ENCODE measurements at places on chromosomes 3 and 15.

DNA sequence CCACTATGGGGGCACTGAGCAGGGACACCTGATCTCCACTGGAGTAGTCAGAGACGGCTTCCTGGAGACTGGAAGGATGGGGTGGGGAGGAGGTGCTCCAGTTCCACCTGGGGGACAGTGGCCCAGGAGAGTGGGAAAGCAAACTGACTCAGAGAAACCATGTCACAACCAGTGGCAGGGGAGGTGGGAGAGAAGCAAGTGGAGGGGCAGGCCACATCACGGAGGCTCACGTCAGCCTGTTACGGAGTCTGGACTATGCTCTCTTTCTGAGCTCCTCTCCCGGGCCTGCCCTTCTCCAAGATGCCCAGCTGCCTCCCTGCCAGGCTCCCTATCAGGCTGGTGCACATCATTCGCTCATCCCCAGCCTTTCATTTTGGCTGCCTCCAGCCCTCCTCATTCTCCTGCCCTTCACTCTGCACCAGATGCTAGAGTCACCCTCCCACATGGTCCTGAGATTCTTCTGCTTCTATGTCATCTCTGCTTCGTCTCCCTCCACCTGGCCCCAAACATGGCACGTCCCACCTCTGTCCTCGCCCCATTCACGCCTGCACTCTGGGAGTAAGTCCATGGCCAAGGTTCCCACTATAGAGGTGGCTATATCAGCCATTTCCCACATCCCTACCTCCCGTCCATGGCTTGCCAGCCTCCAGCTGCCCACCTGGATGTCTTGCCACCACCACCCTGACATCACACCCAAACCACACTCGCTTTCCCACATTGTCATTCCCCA, 100.3 kb downstream of the ADCY5 start:
- DNase-seq = no peak

GRCh38 chr15:87929841-87930240, 326.7 kb downstream of the NTRK3 start:
- no peak for DNase-seq

GRCh38 chr3:59937201-59937600, 887.4 kb upstream of the CFAP20DC start:
- DNase-seq = no peak

GRCh38 chr3:187208159-187208558, 10.9 kb downstream of the RTP1 start:
- DNase-seq = no peak

GRCh38 chr3:42979044-42979972, at the start of gene GASK1A:
Gene GASK1A (plus strand): TSS chr3:42979311. CDS start chr3:42979643, 332 bp downstream.
- DNase-seq = no peak

DNA sequence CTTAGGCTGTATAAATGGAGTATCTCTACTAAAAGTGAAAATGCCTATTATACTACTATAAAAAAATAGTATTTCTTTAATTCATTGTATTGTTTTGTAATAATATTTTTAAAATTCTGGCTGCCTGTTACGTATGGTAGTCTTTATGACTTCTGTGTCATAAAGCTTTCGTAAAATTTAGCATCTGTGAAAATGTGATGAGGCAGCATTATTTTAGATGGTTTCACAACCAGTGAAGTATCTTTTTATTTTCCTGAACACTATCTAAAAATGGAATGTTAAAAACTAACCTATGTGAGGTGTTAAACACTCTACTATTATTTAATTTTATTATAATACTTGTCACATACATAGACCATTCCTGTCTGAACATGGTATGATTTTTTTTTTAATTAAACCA, 46.2 kb downstream of the LRCH3 start:
- DNase-seq = no peak

DNA sequence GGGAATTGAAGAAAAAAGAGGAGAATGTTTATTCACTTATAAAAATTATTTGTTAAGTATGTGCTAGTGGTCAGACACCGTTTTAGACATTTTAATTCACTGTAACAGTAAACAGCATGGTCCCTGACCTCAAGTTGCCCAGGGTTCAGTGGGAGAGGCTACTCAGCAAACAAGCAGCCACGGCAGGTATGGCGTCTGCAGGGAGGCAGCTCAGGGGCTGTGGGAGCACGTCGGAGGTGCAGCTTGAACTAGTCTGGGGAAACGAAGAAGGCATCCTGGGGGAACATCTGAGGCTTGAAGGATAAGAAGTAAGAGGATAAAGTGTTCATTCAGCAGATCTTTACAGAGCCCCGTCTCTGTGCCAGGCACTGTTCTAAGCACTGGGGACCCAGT, 66.0 kb downstream of the CRTC3 start:
- no peak for DNase-seq

DNA sequence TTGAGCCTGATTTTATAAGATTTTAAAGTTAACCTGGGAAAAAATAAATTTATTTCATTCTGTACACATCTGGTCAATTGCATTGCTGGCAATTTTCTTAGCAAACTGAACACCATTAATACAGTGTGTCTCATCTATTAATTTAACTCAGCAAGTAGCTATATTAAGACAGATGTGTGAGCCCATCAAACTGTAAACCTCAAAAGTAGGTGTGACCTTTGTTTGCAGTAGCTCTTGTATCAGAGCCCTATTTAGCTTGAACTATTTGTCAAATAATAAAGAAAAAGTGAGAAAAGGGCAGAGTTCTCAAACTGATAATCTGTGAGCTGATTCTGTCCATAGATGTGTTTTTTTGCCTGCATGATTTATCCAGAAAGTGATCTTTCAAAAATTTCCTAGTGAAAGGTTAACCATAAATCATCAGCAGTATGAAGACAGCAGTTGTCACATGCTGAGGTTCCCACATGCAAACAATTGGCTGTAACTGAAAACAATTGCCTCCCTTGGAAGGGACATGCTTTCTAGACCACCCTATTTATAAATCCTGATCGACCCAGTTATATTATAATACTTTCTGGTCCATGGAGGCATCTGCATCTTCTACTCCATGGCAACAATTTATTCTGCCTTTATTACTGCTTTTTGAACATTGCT, 646.5 kb downstream of the NSUN3 start:
- DNase-seq = no peak

- DNase-seq = no peak
Measured at GRCh38 chr3:143596957-143597642, 251.2 kb downstream of the SLC9A9 start.

- no peak for DNase-seq
Measured at GRCh38 chr3:195460091-195460713, 17.4 kb upstream of the ACAP2 start.

- no peak for DNase-seq
Measured at GRCh38 chr15:42804739-42805138, 67.8 kb upstream of the CDAN1 start.

- no peak for DNase-seq
Measured at GRCh38 chr3:84510007-84510406, 448.8 kb upstream of the CADM2 start.

Measured in CD4-positive, alpha-beta T cell (primary cell).